Lower lobe of right lung (tissue), 2 donors: ENCODE measurements at places on chromosomes 5 and 9. TPM values are rescaled to one million over a fixed set of nuclear protein-coding genes. Genes with fewer than 3 reads are reported as not detected.
A peak's percentile ranks its signal among the peaks of the same experiment; 100 is the strongest.

- H3K4me1 ChIP-seq: peaks cover 41% of the 10 kb centered on the region
- H3K27me3 ChIP-seq: no peaks in the 10 kb centered on the region
- no peak for DNase-seq
- H3K27ac ChIP-seq: no peak overlapping the region
Measured at GRCh38 chr9:70439991-70440706, 25.7 kb upstream of the KLF9 start.

Gene FAM153A
- 3.7 TPM for total RNA-seq

Gene SYNPO
- total RNA-seq: 90.6 TPM

GRCh38 chr5:90618071-90618470, 59.5 kb downstream of the ADGRV1 start:
- no peak overlapping the region for H3K27ac ChIP-seq
- H3K27me3 ChIP-seq: no peaks in the 10 kb centered on the region
- no peaks in the 10 kb centered on the region for H3K36me3 ChIP-seq
- no peak overlapping the region for H3K4me3 ChIP-seq
- H3K4me1 ChIP-seq: no peaks in the 10 kb centered on the region

Gene SLC6A18
- total RNA-seq: not detected

Gene FAM151B
- 4.1 TPM for total RNA-seq

GRCh38 chr9:125959951-125960619, 212.9 kb downstream of the PBX3 start:
- no peak for DNase-seq
- H3K4me1 ChIP-seq: no peaks in the 10 kb centered on the region
- H3K27ac ChIP-seq: no peak overlapping the region
- H3K36me3 ChIP-seq: peaks cover 18% of the 10 kb centered on the region
- no peaks in the 10 kb centered on the region for H3K27me3 ChIP-seq

DNA sequence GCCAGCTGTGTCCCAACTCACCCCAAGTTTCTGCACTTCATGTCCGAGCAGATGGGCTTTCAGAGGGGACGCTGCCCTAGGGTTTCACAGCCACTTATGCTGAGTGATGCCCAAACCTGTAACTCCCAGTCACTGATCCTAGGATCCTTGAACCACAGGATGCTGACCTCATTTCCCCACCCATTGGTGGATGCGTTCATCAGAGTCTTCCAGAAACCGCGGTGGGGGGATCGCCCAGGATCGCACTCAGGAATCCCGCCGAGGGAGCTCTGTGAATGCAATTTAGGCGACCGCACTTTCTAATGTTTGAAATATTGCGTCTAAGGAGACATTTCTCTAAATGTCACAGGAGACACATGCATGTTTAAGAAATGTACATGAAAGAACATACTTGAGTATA, 212.3 kb upstream of the IRX4 start:
- H3K36me3 ChIP-seq: no peaks in the 10 kb centered on the region
- H3K27ac ChIP-seq: peak overlapping the region; percentile 47
- H3K4me1 ChIP-seq: no peaks in the 10 kb centered on the region
